ENCODE measurements at places on chromosomes 1 and 21. TPM values are rescaled to one million over a fixed set of nuclear protein-coding genes. Genes with fewer than 3 reads are reported as not detected.
A peak's percentile ranks its signal among the peaks of the same experiment; 100 is the strongest.

DNA sequence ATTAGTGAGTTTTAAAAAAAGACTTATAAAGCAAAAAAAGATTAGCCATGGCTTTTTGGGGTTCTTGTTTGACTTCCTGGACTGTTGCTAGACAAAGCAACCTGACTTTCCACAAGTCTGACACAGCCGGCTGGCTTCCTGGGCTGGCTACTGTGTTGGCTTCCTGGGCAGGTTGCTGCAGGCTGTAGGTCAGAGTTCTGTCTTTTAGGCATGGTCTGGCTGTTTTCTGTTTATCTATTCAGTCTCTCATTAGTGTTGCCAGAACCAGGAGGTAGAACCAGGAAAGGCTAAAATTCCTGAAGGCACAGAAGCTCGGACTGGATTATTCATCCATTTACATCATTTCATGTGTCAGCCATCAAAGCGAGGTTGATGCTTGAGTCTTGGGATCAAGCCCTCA lies 88.6 kb upstream of the SLC35F3 start:
- no peak for DNase-seq
- no peaks in the 10 kb centered on the region for H3K27me3 ChIP-seq
- H3K4me3 ChIP-seq, result no peak overlapping the region

DNA sequence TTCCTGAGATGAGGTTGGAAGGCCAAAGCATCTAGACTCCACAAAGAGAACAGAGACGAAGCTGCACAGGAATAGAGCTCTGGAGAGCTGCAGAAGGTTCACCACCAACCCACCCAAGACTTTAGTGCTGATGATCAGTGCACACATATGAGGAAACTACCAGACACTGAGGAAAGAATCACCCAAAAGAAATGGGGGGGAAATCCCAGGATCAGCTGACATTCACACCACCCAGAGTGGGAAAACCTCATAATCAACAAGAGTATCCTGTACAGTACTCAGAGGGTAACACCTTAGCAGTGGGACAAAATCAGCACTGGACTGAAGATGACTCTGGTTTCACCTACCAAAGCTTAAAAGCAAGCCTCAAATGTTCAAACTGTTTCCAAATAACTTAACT lies 36.4 kb downstream of the DENND1B start:
- peaks cover 9% of the 10 kb centered on the region for H3K36me3 ChIP-seq
- H3K27ac ChIP-seq, result no peak overlapping the region
- no peak overlapping the region for H3K4me3 ChIP-seq
- no peaks in the 10 kb centered on the region for H3K27me3 ChIP-seq
- peaks cover 36% of the 10 kb centered on the region for H3K4me1 ChIP-seq

Gene PGLYRP4
- not detected for total RNA-seq

DNA sequence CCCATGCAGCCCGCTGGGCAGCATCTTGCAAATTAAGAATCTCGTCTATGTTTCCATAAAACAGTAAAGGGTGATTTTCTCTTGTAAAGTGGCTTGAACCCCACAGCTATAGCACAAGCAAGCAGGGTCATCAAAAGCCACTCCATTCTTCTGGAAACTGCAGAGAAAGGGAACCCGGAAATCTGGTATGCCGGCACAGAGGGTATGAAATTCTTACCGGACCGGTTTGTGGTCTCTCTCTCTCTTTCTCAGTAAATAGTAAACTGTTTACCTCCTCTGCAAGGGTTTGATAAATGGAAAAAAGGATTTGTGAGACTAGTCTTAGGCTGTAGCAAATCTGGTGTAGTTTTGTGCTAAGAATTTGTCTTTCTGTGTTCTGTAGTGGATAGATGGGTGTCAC lies 2.7 kb upstream of the ADSS2 start:
- no peak for DNase-seq
- peaks cover 33% of the 10 kb centered on the region for H3K4me1 ChIP-seq
- peaks cover 15% of the 10 kb centered on the region for H3K36me3 ChIP-seq
- no peaks in the 10 kb centered on the region for H3K27me3 ChIP-seq

- H3K27me3 ChIP-seq, result peaks cover 1% of the 10 kb centered on the region
- no peak for DNase-seq
- no peaks in the 10 kb centered on the region for H3K36me3 ChIP-seq
These were observed 8.5 kb upstream of the FYB2 start for GRCh38 chr1:56827711-56828110.

Gene TSACC
- 0.68 TPM for total RNA-seq

DNA sequence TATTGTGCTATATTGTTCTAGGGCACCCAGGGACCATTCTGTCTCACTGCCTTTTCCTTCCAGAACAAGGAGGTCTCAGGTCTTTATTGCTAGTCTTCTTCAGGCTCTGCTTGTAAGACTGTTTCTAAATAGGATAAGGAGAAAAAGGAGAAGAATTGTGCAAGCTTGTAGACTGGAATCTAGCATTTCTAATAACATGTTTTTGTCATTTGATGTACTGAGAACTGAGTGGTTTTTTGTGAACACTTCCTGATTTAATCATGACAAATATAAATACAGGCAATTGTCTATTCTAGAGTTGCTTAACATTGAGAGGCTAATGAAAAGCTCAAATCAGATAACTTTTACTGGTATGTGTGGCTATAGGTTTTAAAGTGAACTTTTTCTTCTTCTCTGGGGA lies 77.6 kb downstream of the CLIC4 start:
- H3K4me1 ChIP-seq, result peaks cover 69% of the 10 kb centered on the region
- peak overlapping the region; percentile 54 for H3K27ac ChIP-seq
- H3K27me3 ChIP-seq, result peaks cover 5% of the 10 kb centered on the region

GRCh38 chr1:66671455-66671854 lies 80.8 kb upstream of the DYNLT5 start:
- no peak for DNase-seq
- no peak overlapping the region for H3K4me3 ChIP-seq
- peaks cover 23% of the 10 kb centered on the region for H3K4me1 ChIP-seq
- H3K27me3 ChIP-seq, result no peaks in the 10 kb centered on the region
- 0 out of 2 replicates have a peak, but pooled peaks cover 19% of the 10 kb centered on the region for H3K36me3 ChIP-seq

DNA sequence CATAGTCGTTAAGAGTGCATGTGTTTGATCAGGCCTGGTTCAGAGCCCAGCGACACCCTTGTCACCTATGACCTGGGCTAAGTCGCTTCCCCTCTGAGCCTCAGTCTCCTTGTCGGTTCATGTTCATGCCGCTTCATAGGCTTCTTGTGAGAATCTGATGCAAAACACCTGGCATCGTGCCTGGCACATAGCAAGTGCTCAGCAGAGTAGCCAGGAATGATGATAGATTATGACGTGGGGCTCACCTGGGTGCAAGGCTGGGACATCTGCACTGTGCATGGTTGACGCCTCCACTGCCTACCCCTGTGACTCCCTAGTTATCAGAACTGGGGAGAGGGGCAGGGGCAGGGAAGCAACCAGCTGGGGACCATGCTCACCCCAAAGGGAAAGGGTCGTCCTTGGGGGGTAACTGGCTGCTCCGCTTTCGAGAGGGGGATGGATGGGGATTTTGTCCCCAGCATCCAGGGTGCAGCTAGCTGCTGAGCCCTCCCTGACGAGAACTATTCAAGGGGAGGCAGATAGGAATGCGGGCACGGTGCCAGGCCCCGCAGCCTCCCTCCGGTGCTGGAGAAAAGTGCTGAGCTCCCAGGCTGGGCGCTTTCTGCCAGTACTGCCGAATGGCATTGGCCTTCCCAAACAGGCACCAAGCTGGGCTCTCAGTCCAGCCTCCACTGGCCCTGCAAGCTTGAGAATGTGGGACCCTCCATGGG lies 9.3 kb downstream of the EFHD2 start:
- H3K36me3 ChIP-seq, result peaks cover 18% of the 10 kb centered on the region
- peaks cover under 1% of the 10 kb centered on the region for H3K27me3 ChIP-seq
- no peak overlapping the region for H3K4me3 ChIP-seq
- no peak for DNase-seq

Gene BATF3
- total RNA-seq, result 0.77 TPM

Gene TRIM67
- total RNA-seq, result not detected

Gene HCRTR1
- not detected for total RNA-seq

DNA sequence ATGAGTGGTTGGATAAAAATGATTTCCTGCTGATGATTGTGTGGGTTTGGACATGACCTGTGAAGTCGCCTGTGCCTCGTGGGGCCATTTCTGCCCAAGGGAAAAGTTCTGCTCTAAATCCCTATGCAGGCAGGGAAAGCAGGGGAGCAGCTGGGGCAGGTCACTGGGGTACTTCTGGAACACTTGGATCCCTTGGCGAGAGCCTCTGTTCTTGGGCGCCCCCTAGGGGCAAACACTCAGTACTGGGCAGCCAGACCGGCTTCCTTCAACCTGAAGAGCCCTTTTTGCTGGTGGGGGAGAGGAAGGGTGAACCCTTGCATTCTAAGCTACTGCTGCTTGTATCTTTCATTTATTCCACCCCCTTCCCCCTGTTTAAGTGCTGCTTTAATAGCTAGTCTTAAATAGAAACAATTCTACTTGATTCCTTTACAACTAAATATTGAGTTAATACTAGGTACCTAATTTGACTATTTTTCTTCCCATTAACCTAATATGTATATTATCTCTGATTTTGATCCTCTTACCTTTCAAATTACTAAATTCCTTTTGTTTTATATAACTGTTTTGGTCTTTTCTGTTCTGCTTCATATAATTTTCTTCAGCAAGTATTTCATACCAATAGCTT lies 5.1 kb upstream of the CLEC20A start:
- H3K36me3 ChIP-seq, result no peaks in the 10 kb centered on the region
- no peak overlapping the region for H3K4me3 ChIP-seq
- DNase-seq, result peak; percentile 39
- H3K27me3 ChIP-seq, result peaks cover under 1% of the 10 kb centered on the region
- H3K27ac ChIP-seq, result no peak overlapping the region
- H3K4me1 ChIP-seq, result peaks cover 6% of the 10 kb centered on the region

DNA sequence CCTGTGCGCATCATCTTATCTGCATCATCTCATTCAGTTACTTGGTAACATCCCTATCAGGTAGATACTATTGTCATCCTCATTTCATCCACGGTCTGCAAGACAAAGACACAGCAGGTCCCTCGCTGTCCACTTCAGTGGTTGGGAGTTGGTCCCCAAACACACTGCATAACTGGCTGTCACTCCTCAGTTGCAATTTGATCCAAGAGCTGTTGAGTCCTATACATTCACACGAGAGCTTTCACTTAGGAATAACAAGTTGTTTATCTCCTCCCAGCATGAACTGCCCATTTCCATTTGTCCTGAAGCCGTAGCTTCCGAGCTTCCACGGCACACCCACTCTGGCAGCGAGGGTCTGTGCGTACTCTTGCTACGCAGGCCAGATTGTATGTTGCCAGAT lies 472.0 kb downstream of the CAMTA1 start:
- H3K27me3 ChIP-seq, result no peaks in the 10 kb centered on the region
- H3K27ac ChIP-seq, result no peak overlapping the region
- peaks cover 36% of the 10 kb centered on the region for H3K4me1 ChIP-seq
- peaks cover 4% of the 10 kb centered on the region for H3K36me3 ChIP-seq

GRCh38 chr1:64186138-64186897 lies 17.1 kb upstream of the UBE2U start:
- no peaks in the 10 kb centered on the region for H3K36me3 ChIP-seq
- no peak overlapping the region for H3K4me3 ChIP-seq
- peaks cover 5% of the 10 kb centered on the region for H3K27me3 ChIP-seq
- H3K4me1 ChIP-seq, result peaks cover 24% of the 10 kb centered on the region
- no peak overlapping the region for H3K27ac ChIP-seq

Gene C1QTNF12
- 2.1 TPM for total RNA-seq

Gene OR6N1
- total RNA-seq, result not detected

Gene NBPF10
- total RNA-seq, result 2.7 TPM

Gene FCGR3A
- not detected for total RNA-seq

DNA sequence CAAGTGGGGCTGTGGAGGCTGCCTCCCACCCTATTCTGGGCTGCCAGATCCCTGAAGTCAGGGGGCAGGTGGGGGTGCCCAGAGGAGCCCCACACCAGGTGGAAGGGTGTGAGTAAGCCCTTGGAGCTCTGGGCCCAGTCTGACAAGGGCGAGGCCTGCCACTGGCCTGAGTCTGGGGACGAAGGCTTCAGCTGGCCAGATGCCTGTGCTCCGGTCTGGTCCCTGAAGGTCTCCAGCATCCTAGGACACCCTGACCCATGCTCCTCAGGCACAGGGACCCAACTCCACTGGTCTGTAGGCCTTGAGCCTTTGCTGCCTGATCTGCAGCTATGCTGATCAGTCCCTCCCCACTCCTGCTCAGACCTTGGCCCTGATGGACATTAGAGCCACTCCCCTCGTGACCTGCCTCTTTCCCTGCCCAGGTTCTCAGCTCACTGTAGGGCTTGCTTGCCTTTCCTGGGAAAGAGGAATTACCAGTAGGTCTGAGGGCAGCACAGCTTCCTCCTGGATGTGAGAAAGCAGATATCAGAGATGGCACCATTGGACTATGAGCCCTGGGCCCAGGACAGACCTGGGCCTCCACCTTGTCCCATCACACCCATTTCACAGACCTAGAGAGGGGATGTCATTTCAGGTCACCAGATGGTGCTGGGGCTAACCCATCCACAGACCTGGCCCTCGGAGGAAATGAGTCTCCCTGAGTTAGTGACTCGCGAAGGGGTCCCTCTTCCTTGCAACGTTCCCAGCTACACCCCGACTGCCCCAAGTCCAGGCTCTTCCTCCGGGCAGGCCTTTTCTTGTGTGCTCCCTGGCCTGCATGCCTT lies 32.8 kb upstream of the CSF3R start:
- H3K27me3 ChIP-seq, result peaks cover 21% of the 10 kb centered on the region
- no peak for DNase-seq
- H3K4me3 ChIP-seq, result no peak overlapping the region

GRCh38 chr1:11227106-11228077 lies 35.0 kb downstream of the MTOR start:
- H3K4me3 ChIP-seq, result no peak overlapping the region
- DNase-seq, result no peak
- H3K4me1 ChIP-seq, result peaks cover 13% of the 10 kb centered on the region

GRCh38 chr1:181160998-181161870 lies 72.7 kb downstream of the IER5 start:
- no peak for DNase-seq
- H3K27ac ChIP-seq, result no peak overlapping the region
- no peak overlapping the region for H3K4me3 ChIP-seq
- peaks cover 17% of the 10 kb centered on the region for H3K36me3 ChIP-seq

Gene GJC2
- 2.9 TPM for total RNA-seq

DNA sequence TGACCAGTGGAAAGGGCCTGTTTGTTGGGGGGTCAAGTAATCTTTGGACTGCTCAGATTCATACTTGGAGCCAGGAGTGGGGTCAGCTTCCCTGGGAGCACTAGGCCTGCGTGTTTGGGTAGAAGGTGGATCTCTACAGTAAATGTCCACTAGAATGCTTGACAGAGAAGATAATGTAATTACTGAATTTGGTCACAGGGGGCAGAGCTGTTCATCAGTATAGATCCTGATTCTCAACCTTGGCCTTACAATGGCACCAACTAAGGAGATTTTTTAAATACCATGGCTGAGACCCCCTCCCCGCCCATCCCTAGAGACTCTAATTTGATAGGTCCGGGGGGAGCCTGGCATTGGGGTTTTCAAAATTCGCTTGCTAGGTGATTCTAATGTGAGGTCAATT lies 217.5 kb upstream of the PLXNA2 start:
- H3K4me3 ChIP-seq, result no peak overlapping the region
- no peak overlapping the region for H3K27ac ChIP-seq
- no peaks in the 10 kb centered on the region for H3K36me3 ChIP-seq
- H3K4me1 ChIP-seq, result no peaks in the 10 kb centered on the region

- H3K4me3 ChIP-seq, result no peak overlapping the region
- H3K27ac ChIP-seq, result peak overlapping the region; percentile 32
- DNase-seq, result no peak
- H3K4me1 ChIP-seq, result peaks cover 34% of the 10 kb centered on the region
- H3K27me3 ChIP-seq, result no peaks in the 10 kb centered on the region
- H3K36me3 ChIP-seq, result no peaks in the 10 kb centered on the region
These were observed 9.2 kb upstream of the CPT2 start for GRCh38 chr1:53187401-53187800.

Measured in HFFc6 (cell line).